ENCODE measurements at places on chromosomes 2 and 18.

DNA sequence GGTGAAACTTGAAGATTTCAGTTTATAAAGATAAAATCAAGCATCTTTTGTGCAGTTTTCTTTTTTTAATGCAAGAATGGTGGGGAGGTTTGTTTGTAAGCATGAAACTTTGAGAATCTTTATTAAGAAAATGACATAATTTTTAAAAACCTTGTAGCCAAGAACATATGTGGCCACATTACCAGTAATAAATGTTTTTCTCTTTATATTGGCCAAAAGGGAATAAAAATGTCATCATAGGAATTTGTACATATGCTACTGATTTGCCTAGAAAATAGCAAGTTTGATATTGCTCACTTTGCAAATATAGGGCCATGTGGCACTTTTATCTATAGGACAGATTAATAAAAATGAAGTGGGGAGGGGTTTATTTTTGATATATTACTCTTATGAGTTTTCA, 25.6 kb downstream of the METTL21A start:
- DNase-seq = no peak

- DNase-seq = no peak
Measured at GRCh38 chr2:165058476-165059265, 103.3 kb upstream of the SLC38A11 start.

DNA sequence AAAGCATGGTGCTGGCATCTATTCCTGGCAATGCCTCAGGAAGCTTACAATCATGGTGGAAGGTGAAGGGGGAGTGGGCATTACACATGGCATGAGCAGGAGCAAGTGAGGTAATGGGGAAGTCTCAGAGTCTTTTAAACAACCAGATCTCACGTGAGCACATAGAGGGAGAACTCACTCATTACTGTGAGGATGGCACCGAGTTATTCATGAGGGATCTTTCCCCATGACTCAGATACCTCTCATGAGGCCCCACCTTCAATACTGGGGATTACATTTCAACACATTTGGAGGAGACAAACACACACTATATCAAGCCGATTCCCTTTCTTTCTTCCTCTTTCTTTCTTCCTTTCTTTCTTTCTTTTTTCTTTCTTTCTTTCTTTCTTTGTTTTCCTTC, 47.9 kb upstream of the FANCL start:
- peak; percentile 2 for DNase-seq

DNA sequence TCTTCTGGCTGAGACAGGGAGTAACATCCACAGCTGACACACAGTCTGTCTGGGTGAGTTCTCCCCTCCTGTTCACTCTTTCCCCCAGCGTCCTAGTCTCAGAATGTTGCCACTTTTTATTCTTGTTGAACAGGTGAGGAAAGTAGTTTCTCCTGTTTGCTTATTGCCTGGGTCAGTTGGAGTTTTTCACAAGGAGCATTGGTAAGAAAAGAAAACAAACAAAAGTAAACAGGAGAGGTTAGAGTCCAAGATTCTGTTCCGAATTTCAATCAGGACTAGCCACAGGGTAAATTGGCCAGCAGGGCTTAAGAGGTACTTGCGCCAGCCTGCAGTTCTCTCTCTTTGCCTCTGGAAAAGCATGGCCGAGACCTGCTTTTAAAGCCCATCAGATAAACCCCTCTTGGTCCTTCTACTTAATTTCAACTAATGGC, 255.0 kb upstream of the EPAS1 start:
- DNase-seq = no peak

DNA sequence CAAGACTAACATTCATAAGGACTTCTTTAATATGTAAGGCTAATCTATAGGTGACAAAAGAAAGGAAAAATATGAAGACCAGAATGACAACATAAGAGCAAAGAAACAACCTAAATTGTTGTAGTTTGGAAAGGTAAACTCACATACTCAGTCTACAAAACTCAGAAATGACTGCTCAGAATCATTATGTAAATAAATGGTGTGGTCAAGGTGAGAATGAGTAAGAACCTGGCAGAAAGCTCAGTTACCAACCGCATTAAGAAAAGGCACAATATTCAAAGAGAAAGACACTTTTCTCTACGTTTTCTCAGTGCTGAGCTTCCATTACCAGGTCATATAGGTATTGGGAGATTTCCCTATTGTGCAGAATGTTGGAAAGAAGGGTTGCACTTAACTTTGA, 15.8 kb downstream of the ATF2 start:
- no peak for DNase-seq

Data from fibroblast of skin of back (primary cell).